ENCODE measurements at places on chromosomes 5 and 9.

GRCh38 chr9:19947996-19948395, 159.2 kb upstream of the SLC24A2 start:
- DNase-seq: no peak

GRCh38 chr9:85173967-85174366, 504.4 kb downstream of the NTRK2 start:
- no peak for DNase-seq

GRCh38 chr5:96627792-96628398, 34.3 kb upstream of the CAST start:
- DNase-seq: no peak

- no peak for DNase-seq
Measured at GRCh38 chr9:109883623-109884022, 103.6 kb downstream of the PALM2AKAP2 start.

- DNase-seq: no peak
Measured at GRCh38 chr5:50535393-50535792, 94.3 kb upstream of the EMB start.

- DNase-seq: no peak
Measured at GRCh38 chr5:1231354-1231905, 6.2 kb downstream of the SLC6A18 start.

DNA sequence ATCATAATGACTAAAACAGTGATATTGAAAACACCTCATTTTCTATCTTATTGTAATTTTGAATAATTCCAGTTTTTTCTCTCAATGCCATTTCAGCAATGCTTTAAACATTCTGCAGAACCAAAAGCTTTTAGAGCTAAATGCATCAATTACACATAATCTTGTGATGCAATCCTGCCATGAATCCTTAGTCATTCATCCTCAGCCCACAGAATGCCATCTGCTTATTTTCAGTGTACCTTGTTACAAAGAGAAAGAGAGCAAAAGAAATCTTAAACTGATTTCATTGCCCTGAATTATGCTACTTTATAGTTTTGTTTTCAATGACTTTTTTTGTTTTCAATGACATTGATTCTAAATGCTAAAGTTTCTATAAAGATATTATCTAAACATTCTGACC, 1234.8 kb upstream of the C9orf72 start:
- DNase-seq: no peak

- DNase-seq: no peak
Measured at GRCh38 chr5:40570408-40571129, 109.1 kb upstream of the PTGER4 start.

DNA sequence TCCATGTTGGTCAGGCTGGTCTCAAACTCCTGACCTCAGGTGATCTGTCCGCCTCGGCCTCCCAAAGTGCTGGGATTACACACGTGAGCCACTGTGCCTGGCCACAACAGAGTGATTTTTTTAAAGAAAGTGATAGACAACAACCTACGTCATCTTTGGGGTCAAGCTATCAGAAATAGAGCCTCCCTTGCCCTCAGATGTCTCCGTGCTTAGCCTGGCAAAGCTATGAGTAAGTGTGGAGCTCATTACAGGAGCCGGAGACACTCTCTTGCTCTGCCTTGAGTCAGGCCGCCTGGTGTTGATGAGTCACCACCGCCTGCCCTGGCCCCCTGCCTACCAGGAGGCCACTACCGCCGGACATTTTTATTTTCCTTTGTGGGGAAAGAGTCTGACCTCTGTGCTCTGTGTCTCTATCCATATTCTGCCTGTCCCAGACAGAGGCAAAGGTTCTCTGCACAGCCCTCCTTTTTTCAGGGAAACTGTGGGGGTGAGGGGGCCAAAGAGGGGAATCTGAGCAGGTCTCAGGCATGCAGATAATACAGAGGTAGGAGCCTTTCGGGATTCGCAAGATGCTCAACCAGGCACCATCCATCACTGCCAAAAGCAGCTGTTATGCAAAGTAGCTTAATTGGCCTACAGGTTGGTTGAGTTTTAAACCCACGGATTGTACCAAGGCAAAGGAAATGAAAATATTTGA, 123.7 kb upstream of the CPEB4 start:
- DNase-seq: no peak

DNA sequence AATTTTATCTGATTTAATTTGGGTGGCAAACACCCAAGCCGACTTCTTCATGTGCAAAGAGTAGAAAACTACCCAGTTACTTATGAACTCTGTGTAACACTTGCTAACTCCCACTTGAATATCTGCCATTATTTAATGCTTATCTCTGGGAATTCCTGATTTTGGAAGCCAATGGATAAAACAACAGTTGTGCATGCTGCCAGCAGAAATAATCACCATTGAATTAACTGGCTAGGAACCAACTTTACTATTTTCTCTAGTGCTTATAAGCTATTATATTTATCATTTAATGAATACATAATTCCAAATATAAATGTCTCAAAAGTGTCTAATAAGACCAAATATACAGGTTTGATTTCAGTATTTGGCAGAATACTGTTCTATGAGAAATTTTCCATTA, 85.7 kb downstream of the IZUMO3 start:
- DNase-seq: no peak

DNA sequence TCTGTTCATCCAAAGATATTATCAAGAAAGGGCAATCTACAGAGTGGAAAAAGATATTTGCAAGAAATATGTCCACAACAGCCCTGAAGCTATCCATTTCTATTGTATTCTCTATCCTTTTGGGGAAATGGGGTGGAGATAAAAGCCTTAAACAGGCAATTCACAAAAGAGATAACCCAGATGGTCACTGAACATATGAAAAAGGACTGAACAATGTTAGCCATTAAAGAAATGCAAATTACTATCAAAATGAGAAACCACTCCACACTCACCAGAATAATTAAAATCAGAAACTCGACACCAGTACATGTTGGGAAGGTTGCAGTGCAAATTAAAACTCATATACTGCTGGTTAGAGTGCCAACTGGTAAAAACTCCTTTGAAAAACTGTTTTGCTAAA, 955.2 kb upstream of the DMAC1 start:
- no peak for DNase-seq

DNA sequence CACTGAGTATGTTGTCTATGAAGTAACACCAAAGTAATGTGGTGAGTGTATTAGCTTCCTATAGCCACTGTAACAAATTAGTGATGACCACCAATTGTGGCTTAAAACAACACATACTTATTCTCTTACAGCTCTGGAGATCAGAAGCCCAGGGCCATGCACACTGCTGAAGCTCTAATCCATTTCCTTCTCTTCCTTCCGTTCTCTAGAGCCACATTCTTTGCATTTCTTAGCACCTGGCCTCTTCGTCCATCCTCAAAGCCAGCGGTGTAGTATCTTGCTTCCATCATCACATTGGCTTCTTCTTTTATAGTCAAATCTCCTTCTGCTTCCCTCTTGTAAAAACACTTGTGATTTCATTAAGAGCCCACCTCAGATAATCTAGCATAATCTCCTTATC, 230.3 kb upstream of the RFX3 start:
- no peak for DNase-seq

- DNase-seq: no peak
Measured at GRCh38 chr5:139132515-139132914, 65.7 kb downstream of the SIL1 start.

- no peak for DNase-seq
Measured at GRCh38 chr5:167671176-167671575, 620.3 kb upstream of the WWC1 start.

GRCh38 chr5:96855031-96855872, 21.0 kb upstream of the ERAP2 start:
- no peak for DNase-seq

DNA sequence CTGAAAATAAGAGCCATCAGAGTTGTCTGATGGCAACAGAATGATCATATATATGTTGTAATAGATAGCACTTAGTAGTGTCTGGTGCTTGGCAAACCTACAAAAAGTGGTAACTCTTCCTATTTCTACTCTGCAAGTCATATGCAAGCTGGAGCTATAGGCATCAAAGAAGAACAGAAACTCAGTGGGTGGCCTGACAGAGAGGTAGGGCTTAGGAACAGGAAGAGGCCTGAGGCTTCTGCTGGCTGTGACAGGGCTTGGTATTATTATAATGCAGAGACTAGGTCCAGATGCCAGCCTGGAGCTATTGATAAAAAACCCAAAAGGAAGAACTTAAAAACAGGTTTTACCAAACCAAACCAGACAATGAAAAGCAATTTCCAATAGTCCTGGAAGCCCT, 4.4 kb upstream of the DIAPH1 start:
- DNase-seq: no peak

DNA sequence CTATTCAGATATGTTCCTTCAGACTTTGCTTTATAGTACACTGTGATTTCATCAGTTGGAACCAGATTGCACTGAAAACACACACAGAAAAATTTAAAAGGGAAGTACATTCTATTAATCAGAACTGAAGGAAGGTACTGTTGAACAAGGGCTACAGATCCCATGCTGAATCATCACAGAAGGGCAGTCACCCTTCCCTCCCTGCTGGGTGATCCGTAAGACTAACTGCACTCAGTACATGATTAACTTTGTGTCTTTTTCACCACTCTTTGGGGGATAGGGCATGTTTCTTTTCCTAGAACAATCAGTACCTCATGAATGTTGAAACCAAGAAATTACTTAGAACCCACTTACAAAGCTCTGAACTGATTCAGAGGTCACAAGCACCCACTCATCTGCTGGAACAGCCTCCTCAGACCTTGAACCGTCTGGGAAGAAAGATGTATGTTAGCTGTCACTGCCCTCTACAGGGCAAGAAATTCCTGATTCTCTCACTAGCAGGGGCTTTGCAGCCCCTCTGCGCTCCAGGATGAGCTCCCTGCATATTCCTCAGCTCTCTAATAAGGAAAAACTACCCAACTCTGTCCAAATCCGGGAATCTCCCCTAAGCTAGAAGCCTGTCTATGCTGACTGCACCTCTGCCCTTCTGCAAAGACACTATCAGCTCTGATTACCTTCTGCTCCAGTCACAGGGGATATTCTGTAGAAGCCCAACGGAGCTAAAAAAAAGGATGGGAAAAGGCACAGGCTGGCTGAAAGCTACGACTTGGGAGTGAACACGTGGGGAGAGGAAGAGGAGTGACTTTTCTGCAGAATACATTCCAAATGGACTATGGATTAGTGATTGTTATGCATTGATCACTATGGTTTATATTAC, 51.0 kb downstream of the IARS1 start:
- no peak for DNase-seq

DNA sequence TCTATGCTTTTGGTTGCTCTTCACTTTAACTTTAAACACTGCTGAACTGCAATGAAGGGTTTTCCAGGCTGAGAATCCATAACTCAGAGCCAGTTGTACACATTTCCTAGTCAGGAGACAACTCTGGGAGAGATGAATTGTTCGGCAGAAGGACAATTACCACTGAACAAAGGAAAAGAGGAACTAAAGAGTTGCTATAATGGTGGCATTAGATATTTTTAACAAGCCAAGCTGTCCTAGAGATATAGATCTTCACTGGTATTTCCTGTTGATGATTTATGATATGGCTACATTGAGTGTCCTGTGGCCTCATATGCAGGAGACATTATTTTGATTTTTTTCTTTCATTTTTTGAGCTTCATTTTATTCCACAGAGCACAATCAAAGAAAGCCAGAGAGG, 219.1 kb upstream of the PCSK5 start:
- no peak for DNase-seq

- no peak for DNase-seq
Measured at GRCh38 chr5:174773371-174773770, 49.0 kb downstream of the MSX2 start.

- DNase-seq: no peak
Measured at GRCh38 chr5:71013575-71013974, 11.6 kb downstream of the NAIP start.

- DNase-seq: no peak
Measured at GRCh38 chr5:180590543-180591310, 572 bp downstream of the SCGB3A1 start.

- DNase-seq: no peak
Measured at GRCh38 chr5:68962757-68963484, 130.9 kb upstream of the SLC30A5 start.

DNA sequence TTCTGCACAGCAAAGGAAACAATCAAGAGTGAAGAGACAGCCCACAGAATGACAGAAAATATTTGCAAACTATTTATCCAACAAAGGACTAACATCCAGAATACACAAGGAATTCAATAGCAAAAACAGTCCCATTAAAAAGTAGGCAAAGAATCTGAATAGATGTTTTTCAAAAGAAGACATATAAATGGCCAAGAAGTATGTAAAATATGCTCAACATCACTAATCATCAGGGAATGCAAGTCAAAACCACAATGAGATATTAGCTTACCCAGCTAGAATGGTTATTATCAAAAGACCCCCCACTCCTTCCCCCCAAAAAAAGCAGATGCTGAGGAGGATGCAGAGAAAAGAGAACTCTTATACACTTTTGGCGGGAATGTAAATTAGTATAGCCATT, 13.4 kb upstream of the OR13C8 start:
- DNase-seq: no peak

- DNase-seq: no peak
Measured at GRCh38 chr5:108769352-108769751, 21.7 kb downstream of the FER start.

DNA sequence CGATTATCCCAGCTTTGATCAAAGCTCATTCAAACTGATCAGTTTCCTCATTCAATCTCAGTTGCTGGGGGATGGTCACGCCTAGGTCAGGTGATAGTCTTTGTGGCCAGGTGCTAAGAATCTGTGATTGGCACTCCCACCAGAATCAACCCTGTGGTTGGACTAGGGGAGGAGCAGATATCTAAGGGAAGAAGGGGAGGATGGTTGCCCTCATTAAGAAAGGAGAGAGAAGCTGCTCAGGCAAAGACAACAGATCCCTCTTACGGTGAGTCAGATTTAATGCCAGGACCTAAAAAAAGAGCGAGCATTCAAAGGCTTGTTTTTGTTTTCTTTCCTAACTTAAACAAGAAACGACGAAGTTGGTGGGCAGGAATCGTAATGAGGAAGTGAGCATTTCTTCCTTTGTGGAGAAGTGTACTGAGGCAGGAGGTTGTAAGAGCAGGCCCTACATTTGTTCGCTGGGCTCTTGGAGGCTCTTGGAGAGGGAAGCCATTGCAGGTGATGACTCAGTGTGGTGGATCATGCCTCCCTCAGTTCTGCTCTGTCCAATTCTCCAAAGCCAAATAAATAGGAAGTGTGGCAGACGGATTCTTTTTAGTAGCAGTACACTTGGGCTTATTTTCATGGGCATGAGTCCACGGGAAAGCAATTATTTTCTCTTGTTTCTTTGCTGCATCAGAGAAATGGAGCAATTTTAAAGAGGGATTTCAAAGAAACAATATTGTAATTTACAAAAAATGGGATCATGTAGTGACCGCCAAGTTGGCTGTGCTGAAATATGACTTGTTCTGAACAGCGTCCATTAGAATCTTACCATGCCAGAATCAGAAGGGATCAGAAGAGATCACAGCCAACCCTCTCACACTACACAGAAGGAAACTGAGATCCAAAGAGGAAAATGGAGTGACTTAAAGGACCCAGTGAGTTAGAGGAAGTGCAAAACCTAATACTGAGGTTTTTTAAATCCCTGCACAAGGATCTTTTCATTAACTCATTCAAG, 18.7 kb upstream of the TGFBR1 start:
- no peak for DNase-seq
